KBM-7 (cell line): ENCODE measurements at places on chromosomes 1 and 21.
A peak's percentile ranks its signal among the peaks of the same experiment; 100 is the strongest.

DNA sequence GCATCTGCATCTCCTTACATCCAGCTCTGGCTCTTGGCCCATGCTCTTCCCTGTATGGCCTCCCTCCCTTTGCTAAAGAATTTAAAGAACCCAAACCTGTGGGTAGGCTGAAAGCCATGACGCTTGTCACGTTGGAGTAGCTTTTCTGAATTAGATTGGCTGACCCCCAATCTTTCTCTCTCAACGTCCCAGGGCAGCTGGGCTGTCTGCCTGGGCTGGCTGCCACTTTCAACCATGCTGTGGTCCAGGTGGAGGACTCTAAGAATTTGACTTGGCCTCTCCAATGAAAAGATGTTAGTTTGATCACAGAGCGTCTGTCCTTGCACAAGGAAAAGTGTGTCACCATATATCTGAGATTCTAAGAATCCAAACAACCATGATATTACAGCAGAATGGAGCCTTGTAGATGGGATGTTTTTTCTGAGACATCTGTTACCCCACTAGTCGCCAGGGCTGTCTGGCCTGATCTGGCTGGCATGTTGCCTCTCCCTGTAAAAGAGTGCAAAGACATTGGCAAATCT is 6.5 kb upstream of the IGSF3 start:
- DNase-seq, result no peak

- peak; percentile 68 for DNase-seq
These were observed 14.1 kb downstream of the TTC3 start for GRCh38 chr21:37087188-37087587.

DNA sequence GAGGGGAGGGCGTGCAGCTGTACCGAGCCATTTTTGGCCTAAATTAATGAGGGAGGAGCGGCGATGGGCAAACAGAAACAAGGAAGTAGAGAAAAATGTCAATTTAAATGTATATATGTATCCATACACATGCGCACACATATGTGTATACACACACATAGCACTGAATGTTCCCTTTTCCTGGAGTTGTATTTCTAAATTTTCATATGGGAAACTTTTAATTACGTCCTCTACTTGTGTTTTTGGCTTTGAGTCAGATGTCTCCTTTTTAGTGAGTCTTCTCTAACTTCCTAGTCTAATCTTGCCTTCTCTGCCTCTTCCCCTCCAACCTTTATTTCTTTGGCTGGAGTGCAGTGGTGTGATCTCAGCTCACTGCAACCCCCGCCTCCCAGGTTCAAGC is 15.4 kb upstream of the CYYR1 start:
- no peak for DNase-seq

GRCh38 chr21:45427331-45428271 is 22.6 kb downstream of the COL18A1 start:
- no peak for DNase-seq

DNA sequence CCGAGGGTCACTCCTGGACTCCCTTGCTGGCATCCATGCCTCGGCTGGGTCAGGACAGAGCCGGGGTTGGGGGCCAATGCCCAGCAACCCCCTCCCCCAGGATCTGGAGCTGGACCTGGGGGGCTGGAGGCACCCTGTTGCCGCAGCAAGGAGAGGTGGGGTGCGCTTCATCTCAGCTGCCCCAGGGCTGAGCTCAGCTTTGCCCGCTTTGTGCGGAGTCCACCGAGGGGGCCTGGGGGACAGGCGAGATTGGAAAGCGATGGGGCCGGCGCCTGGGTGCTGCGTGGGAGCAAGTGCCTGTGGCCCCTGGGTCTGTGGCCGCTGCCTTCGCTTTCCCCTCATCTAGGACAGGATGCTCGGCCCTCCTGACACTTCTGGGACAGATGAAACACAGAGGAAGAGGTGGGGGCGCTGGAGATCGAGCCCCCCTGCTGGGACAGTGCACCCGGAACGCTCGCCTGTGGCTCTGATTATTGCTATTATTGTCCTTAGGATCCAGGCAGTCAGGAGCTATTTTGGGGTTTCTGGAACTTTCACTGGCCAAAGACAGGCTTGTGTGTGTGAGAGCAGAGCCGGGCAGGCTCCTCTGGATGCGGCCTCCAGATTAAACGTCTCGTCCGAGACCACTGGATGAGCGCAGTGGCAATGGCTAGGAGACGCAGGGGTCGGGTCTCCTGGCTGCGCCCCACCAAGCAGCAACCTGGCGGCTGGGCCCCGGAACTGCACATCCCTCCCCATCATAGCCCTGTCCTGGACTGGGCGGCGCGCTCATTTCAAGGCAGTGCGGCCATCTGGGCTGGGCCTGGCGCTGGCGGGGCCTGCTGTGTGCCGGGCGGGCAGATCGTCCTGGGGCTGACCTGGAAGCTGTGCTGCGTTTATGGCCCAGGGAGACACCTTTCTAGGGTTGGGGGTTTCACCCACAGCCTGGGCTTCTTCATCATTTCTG is 13.8 kb downstream of the PRDM16 start:
- DNase-seq, result no peak

DNA sequence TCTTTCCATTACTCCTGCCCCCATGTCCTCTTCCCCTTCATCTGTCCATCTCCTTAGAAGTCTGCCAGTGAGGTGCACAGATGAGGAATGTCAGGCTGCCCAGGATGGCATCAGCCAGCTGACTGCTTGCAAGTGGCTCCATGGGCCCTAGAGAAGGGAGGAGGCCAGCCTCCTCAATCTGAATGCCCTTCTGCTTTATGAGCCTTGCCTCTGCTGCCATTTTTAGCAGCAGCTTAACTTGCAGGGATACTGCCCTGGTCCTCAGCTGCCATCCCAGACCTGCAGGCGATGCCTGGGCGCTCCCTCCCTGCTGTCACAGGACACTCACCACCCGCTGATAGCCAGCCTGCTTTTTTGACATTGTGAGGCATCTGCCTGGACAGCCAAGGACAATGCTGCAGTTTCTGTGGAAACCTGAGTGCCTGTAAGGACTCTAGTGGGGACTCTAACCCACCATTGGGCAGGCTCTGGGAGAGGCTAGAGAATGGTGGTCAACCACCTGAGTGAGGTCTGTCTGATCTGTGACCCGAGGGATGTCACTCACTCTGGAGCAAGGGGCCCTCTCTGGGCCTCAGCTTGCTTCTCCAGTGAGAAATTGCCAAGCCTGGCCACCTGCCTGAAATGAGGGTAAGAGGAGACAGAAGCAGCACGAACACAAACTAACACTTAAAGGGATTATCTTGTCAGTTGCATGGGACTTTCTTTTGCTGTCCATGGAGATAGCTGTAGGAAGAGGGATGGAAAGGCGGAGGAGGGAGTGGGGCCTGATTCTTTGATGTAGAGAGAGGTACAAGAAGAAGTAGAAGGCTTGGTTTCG is 185.0 kb downstream of the MIS18A start:
- DNase-seq, result no peak

DNA sequence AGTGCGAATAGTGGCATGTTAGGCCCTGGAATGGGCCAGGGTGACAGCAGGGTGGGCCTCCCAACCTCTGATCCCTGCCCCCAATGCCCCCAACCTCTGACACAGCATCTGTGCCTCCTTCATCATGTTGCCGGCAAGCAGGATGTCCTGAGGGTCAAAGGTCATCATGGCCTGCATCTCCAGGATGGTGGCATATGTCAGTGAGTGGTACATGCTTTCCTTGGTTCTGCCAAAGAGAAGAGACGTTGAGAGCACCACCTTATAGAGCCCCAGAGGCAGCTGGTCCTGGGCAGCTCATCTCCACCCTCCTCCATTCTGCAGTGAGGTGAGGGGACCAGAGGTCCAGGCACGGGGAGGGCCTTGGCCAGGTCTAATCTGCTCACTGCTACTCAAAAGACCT is 17.6 kb downstream of the TTC39A start:
- no peak for DNase-seq

DNA sequence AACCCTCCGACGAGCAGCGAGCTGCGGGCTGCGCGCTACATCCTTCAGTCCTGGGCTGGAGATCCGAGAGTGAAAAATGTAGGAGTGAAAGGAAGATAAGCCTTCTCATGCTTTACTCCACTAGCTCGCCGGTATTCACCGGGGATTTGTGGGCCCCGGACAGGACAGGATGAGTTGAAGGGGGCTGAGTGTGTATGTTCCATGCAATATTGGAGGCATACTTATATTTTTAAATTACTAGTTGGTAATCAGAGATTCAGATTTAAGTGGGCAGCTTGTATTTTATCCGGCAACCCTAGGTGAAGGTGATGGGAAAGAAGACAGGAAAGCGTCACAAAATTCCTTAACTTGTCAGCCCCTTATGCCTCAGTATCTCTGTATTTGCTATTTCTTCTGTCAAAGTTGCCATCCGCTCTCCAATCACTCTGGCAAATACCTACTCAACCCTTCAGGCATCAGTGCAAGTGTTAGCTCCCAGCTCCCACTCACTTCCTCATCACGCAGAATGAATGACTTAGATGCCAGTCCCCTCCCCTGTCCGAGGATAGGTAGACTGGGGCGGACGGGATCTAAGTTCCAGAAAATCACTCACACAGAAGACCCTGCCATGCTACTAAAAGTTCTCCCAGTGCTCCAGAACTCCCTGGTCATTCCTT is 503 bp upstream of the PIGM start:
- no peak for DNase-seq

DNA sequence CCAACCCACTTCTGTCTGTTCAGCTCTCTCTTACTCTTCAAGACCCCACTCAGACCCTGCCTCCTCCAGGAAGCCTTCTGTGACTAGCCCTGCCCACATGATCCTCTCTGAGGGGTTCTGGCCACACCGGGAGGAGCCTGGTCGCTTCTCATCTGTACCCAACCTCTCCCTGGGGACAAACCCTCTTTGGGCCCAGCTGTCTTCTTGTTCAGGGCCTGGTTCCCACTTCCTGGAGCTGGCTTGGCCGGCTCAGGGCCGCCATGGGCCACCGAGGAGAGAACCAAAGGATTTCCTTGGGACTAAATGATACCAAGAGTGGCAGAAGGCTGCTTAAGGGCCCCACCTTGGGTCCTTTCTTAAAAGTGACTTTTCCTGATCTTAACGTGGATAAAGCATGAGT is 124.7 kb upstream of the ZBTB40 start:
- DNase-seq, result no peak

DNA sequence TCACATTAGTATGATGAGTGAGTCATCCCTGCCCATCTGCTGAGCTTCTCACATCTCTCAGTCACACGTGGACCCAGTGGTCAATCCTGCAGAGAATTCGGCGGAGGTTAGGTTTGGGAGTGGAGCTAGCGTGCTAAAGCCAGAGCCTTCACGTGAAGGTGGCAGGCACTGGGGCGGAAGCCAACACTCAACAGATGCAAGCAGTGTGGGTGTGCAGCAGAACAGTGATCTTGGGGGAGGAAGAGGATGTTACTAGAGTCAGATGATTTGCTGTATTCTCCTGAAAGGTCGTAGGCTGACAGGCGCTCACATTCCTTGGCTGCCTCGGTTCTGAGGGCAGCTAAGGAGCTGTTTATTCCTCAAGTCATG is 6.7 kb downstream of the C1orf115 start:
- no peak for DNase-seq

GRCh38 chr21:34187935-34188334 is 114.6 kb downstream of the MRPS6 start:
- no peak for DNase-seq

- no peak for DNase-seq
These were observed 2.5 kb downstream of the WNT9A start for GRCh38 chr1:227944931-227945890.

DNA sequence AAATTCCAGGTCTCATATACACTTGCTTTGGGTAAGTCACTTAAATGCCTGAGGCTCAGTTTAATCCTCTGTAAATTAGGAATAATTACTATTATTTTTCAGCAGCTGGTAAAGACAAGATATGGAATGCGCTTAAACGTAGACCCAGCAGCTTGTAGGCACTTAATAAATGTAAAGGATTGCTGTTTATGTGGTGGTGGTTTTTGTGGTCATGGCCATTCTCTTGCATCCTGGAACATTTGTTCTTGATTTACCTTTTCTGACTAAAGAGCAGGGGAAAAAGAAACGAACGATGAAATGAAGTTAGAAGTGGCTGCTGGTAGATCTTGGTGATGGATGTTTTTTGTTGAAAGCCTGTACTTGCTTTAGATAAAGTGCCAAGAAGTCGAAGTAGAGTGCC is 195.0 kb upstream of the FOXD3 start:
- no peak for DNase-seq

- DNase-seq, result peak; percentile 52
These were observed 199.4 kb upstream of the EDN2 start for GRCh38 chr1:41683681-41684500.

- DNase-seq, result peak; percentile 24
These were observed at the start of gene FAM78B for GRCh38 chr1:166166698-166167571. Gene FAM78B, minus strand, starts transcription at chr1:166167001. Its CDS starts 753 bp downstream, at chr1:166166248.

DNA sequence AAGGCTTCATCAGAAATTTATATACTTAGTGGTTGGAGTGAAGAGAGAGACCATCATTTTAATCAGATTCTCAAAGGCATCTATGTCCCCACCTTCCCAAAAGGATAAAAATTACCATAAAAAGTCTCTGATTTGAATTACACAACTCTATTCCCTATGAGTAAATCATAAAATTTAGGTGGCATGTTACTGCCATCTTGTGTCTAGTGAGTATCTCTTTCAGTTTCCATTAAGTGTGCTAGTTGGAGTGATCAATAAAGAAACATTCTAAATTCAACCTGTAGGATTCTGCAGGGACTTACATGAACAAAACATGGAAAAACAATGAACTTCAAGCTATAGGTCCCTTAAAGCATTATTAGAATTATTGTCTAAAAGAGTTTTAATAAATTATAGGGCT is 655.4 kb downstream of the LTN1 start:
- peak; percentile 8 for DNase-seq

DNA sequence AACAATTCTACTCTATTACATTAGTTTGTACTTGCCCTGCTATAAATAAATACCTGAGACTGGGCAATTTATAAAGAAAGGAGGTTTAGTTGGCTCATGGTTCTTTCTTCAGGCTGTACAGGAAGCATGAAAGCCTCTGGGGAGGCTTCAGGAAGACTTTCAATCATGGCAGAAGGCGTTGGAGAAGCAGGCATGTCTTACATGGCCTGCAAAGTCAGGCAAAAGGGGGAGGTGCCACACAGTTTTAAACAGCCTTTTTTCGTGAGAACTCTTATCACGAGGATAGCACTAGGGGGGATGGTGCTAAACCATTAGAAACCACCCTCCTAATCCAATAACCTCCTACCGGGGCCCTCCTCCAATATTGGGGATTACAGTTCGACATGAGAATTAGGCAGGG is 102.9 kb downstream of the DYRK1A start:
- DNase-seq, result no peak

GRCh38 chr1:2044510-2045319 is 5.5 kb upstream of the PRKCZ start:
- DNase-seq, result peak; percentile 88

- no peak for DNase-seq
These were observed 14.6 kb upstream of the AHCTF1 start for GRCh38 chr1:246946366-246946765.

- DNase-seq, result no peak
These were observed 17.6 kb downstream of the RGS1 start for GRCh38 chr1:192592981-192593708.

DNA sequence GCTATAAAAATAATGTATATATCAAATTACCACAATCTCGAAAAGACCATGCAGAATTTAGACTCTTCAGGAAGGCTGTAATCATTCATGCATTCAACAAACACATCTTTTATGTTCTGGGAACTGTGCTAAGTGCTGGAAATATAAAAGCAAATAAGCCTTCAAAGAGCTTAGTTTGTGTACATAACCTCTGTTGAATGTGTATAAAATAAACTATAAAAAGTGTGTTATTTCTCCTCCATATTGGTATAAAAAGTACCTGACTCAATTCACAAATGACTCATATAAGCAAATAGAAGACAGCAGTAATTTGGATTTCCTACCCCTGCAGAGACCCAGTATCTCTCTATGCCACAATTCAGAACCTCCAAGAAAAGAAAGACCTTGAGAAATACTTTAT is 36.8 kb downstream of the RAB3GAP2 start:
- no peak for DNase-seq
